ENCODE measurements at places on chromosomes 11 and 22. TPM values are rescaled to one million over a fixed set of nuclear protein-coding genes. Genes with fewer than 3 reads are reported as not detected.

- DNase-seq, result peak; percentile 57
- H3K36me3 ChIP-seq, result peaks cover 8% of the 10 kb centered on the region
- H3K4me3 ChIP-seq, result peak overlapping the region; percentile 41
- H3K4me1 ChIP-seq, result peaks cover 88% of the 10 kb centered on the region
- H3K27ac ChIP-seq, result peak overlapping the region; percentile 83
Observed at GRCh38 chr11:96211436-96211835, 131.6 kb downstream of the MAML2 start.

GRCh38 chr22:48488149-48488551 lies 1339.5 kb downstream of the BRD1 start:
- peaks cover 52% of the 10 kb centered on the region for H3K27me3 ChIP-seq
- H3K4me3 ChIP-seq, result no peak overlapping the region
- no peaks in the 10 kb centered on the region for H3K36me3 ChIP-seq
- no peaks in the 10 kb centered on the region for H3K4me1 ChIP-seq

SHANK3 gene
- total RNA-seq, result 0.07 TPM

SAA2 gene
- total RNA-seq, result not detected

GRCh38 chr11:76705826-76706225 lies 35.3 kb upstream of the LRRC32 start:
- H3K27me3 ChIP-seq, result peaks cover 8% of the 10 kb centered on the region
- no peak overlapping the region for H3K4me3 ChIP-seq
- no peaks in the 10 kb centered on the region for H3K4me1 ChIP-seq
- no peaks in the 10 kb centered on the region for H3K36me3 ChIP-seq

SMPD1 gene
- 23.8 TPM for total RNA-seq

E2F8 gene
- 16.0 TPM for total RNA-seq

DNA sequence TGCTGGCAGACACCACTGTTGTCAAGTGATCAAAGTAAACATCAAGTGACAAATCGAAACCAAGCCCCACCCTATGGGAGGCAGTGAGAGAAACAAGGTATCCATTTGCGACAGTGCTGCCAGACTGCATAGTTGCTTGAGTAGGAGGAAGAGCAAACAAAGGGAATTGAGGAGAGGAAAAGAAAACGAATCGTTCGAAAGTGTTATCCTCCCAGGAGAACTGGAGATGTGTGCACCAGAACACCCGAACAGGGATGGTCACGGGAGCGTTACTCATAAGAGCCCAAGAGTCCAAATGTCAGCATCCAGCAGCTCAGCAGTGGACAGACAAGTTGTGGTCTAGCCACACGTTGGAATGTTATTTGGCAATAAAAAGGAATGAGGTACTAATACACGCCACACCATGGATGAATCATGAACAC lies 58.4 kb upstream of the NUP50 start:
- H3K4me1 ChIP-seq, result peaks cover 2% of the 10 kb centered on the region
- no peak overlapping the region for H3K27ac ChIP-seq
- no peak overlapping the region for H3K4me3 ChIP-seq
- no peak for DNase-seq

OMP gene
- total RNA-seq, result not detected

- peaks cover 62% of the 10 kb centered on the region for H3K36me3 ChIP-seq
- DNase-seq, result no peak
- peaks cover 71% of the 10 kb centered on the region for H3K4me1 ChIP-seq
- H3K27me3 ChIP-seq, result no peaks in the 10 kb centered on the region
- H3K27ac ChIP-seq, result peak overlapping the region; percentile 92
- no peak overlapping the region for H3K4me3 ChIP-seq
Observed at GRCh38 chr11:3832816-3833215, 7.9 kb downstream of the RHOG start.

- no peak for DNase-seq
- H3K36me3 ChIP-seq, result no peaks in the 10 kb centered on the region
- H3K27ac ChIP-seq, result no peak overlapping the region
Observed at GRCh38 chr11:17736579-17736893, 2.0 kb downstream of the KCNC1 start.

GRCh38 chr11:68683121-68683520 lies 1.2 kb upstream of the GAL start:
- no peak overlapping the region for H3K27ac ChIP-seq
- H3K4me3 ChIP-seq, result no peak overlapping the region
- no peak for DNase-seq
- no peaks in the 10 kb centered on the region for H3K4me1 ChIP-seq
- H3K36me3 ChIP-seq, result no peaks in the 10 kb centered on the region

GRCh38 chr11:111548525-111548924 lies 8.0 kb downstream of the LAYN start:
- no peaks in the 10 kb centered on the region for H3K4me1 ChIP-seq
- no peak overlapping the region for H3K4me3 ChIP-seq
- peaks cover 30% of the 10 kb centered on the region for H3K27me3 ChIP-seq
- H3K36me3 ChIP-seq, result no peaks in the 10 kb centered on the region
- DNase-seq, result no peak

ZDHHC13 gene
- total RNA-seq, result 26.8 TPM

OR2AT4 gene
- not detected for total RNA-seq

GRCh38 chr22:23591201-23591791 lies 11.2 kb upstream of the IGLL1 start:
- no peak overlapping the region for H3K27ac ChIP-seq
- H3K4me1 ChIP-seq, result peaks cover 2% of the 10 kb centered on the region
- no peaks in the 10 kb centered on the region for H3K36me3 ChIP-seq
- H3K27me3 ChIP-seq, result no peaks in the 10 kb centered on the region
- H3K4me3 ChIP-seq, result no peak overlapping the region

- no peak for DNase-seq
- H3K4me3 ChIP-seq, result no peak overlapping the region
- H3K27me3 ChIP-seq, result peaks cover 23% of the 10 kb centered on the region
- H3K36me3 ChIP-seq, result no peaks in the 10 kb centered on the region
- H3K27ac ChIP-seq, result no peak overlapping the region
- H3K4me1 ChIP-seq, result peaks cover 3% of the 10 kb centered on the region
Observed at GRCh38 chr11:60370811-60371298, 7.5 kb upstream of the MS4A7 start.

DNA sequence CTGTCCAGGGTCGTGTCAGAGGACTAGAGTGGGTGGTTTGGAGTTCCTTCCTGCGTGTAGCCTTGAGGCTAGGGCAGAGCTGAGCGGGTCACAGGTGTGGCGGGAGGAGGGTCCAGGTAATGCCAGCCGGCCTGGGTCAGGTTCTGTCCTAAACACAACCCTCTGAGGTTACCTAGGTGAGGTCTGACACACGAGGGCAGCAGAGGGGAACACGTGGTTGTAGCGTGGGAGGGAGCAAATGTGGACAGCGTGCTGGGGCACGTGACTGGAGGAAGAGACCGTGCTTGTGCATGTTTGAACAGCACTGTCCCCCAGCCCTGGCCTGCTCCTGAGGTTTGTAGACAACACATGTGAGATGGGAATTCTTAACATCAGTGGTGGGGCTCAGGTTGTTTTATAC lies 13.1 kb downstream of the MOV10L1 start:
- H3K36me3 ChIP-seq, result no peaks in the 10 kb centered on the region
- no peak overlapping the region for H3K4me3 ChIP-seq
- H3K4me1 ChIP-seq, result peaks cover 6% of the 10 kb centered on the region

PARVA gene
- 0.41 TPM for total RNA-seq

GRCh38 chr22:45599836-45600577 lies 71.6 kb upstream of the ATXN10 start:
- no peaks in the 10 kb centered on the region for H3K36me3 ChIP-seq
- no peak for DNase-seq
- no peaks in the 10 kb centered on the region for H3K4me1 ChIP-seq
- H3K27ac ChIP-seq, result no peak overlapping the region
- H3K27me3 ChIP-seq, result peaks cover 4% of the 10 kb centered on the region

GRCh38 chr11:77876045-77876444 lies 55.1 kb downstream of the AAMDC start:
- H3K4me3 ChIP-seq, result no peak overlapping the region
- DNase-seq, result no peak
- peaks cover 13% of the 10 kb centered on the region for H3K36me3 ChIP-seq
- H3K27me3 ChIP-seq, result no peaks in the 10 kb centered on the region
- no peak overlapping the region for H3K27ac ChIP-seq

HORMAD2 gene
- not detected for total RNA-seq

MAP6 gene
- total RNA-seq, result 0.05 TPM

DNA sequence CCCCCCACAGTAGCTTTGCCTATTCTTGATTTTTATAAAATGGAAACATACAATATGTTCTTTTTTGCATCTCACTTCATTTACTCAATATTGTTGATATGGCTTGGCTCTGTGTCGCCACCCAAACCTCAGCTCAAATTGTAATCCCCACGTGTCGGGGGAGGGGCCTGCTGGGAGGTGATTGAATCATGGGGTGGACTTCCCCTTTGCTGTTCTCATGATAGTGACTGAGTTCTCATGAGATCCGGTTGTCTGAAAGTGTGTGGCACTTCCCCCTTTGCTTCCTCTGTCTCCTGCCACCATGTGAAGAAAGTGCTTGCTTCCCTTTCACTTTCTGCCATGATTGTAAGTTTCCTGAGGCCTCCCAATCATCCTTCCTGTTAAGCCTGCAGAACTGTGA lies 431.3 kb downstream of the MN1 start:
- H3K27me3 ChIP-seq, result peaks cover 11% of the 10 kb centered on the region
- peak; percentile 11 for DNase-seq
- H3K36me3 ChIP-seq, result no peaks in the 10 kb centered on the region
- no peaks in the 10 kb centered on the region for H3K4me1 ChIP-seq

GRCh38 chr11:63616953-63617352 lies 2.7 kb upstream of the PLAAT3 start:
- H3K4me1 ChIP-seq, result peaks cover 11% of the 10 kb centered on the region
- H3K36me3 ChIP-seq, result no peaks in the 10 kb centered on the region
- H3K4me3 ChIP-seq, result no peak overlapping the region
- DNase-seq, result no peak
- no peaks in the 10 kb centered on the region for H3K27me3 ChIP-seq
- H3K27ac ChIP-seq, result no peak overlapping the region

RAB38 gene
- 0.97 TPM for total RNA-seq

DNA sequence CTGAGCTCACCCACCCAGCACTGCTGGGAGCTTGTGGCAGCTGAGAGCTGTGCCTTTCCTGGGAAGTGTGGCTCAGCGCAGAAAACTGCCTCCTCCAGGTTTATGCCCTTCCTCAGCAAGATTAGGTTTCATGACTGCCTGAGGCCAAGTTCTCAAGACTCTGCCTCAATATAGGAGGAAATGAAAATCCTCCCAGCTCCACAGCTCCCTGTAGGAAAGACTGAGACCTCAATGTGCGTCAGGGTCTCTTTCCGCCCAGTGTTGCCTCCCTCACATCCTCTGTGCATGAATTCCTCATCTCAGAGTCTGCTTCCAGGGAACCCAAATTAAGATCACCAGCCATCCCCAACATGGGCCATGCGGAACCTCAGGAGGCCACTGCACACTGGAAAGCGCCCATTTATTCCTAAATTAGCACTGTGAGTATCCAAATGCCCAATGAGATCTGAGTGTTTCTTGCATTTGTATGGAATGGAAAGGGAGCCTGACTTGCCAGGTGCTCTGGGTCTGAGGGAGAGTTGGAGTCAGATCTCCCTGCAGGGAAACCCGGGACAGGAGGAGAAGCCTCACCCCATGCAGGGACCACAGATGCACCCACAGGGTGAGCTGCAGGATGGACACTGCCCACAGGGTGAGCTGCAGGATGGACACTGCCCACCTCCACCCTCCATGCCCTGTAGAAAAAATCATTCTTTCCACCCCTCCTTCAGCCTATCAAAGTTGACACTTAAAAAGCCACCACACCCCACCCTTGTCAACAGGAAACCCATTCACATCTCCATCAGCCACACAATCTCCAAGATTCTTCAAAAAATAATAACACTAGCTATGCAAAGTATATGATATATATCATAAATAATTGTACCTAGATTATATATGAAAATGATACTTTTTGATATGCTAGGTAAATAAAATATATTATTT lies 97.4 kb upstream of the IGLL5 start:
- H3K4me1 ChIP-seq, result peaks cover 44% of the 10 kb centered on the region
- DNase-seq, result no peak
- no peaks in the 10 kb centered on the region for H3K36me3 ChIP-seq
- H3K27ac ChIP-seq, result no peak overlapping the region

DNA sequence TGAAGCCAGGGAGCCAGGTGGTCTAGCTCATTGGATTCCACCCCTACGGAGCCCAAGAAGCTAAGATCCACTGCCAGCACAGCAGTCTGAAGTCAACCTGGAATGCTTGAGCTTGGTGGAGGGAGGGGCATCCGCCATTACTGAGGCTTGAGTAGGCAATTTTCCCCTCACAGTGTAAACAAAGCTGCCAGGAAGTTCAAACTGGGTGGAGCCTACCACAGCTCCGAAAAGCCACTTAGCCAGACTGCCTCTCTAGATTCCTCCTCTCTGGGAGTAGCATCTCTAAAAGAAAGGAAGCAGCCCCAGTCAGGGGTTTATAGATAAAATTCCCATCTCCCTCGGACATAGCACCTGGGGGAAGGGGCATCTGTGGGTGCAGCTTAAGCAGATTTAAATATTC lies 620.3 kb downstream of the NELL1 start:
- no peaks in the 10 kb centered on the region for H3K36me3 ChIP-seq
- H3K27me3 ChIP-seq, result no peaks in the 10 kb centered on the region
- H3K4me3 ChIP-seq, result no peak overlapping the region
- DNase-seq, result no peak

GRCh38 chr11:11582011-11582701 lies 39.6 kb downstream of the GALNT18 start:
- H3K4me1 ChIP-seq, result no peaks in the 10 kb centered on the region
- H3K27me3 ChIP-seq, result peaks cover 3% of the 10 kb centered on the region
- no peak overlapping the region for H3K4me3 ChIP-seq
- H3K27ac ChIP-seq, result no peak overlapping the region

- no peaks in the 10 kb centered on the region for H3K27me3 ChIP-seq
- H3K36me3 ChIP-seq, result peaks cover 10% of the 10 kb centered on the region
- H3K4me1 ChIP-seq, result peaks cover 16% of the 10 kb centered on the region
- no peak overlapping the region for H3K4me3 ChIP-seq
- DNase-seq, result no peak
Observed at GRCh38 chr22:50400406-50400805, 57.3 kb downstream of the PPP6R2 start.

DNA sequence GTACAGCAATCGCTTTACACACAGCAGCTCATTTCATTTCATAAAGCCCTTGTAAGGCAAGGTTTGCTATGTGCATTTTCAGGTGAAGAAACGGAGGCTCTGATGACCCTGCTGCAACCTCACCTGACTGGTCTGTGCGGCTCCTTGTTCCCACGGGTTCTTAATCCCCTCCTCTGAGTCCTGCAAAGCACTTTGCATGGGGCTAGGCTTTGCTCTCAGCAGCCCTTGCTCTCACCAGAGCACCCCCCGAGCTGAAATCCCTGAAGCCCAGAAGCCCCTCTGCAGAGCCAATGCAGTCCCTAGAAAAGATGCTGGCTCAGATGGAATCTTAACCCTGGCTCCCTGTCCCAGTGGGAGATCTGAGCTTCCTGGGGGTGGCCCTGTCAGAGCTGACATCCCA lies 11.0 kb upstream of the APOL6 start:
- H3K27ac ChIP-seq, result no peak overlapping the region
- DNase-seq, result no peak
- H3K4me3 ChIP-seq, result no peak overlapping the region
- peaks cover 2% of the 10 kb centered on the region for H3K27me3 ChIP-seq
